DMS 273 treated with DMSO at 0.1 percent for 48 hours (cell line): ENCODE measurements at places on chromosomes 11 and 22.

GRCh38 chr22:49197986-49198704, 629.5 kb downstream of the BRD1 start:
- DNase-seq, result no peak

GRCh38 chr11:69000831-69001242, 12.2 kb downstream of the MRGPRF start:
- peak; percentile 36 for DNase-seq

GRCh38 chr11:17760102-17761029, 25.8 kb downstream of the KCNC1 start:
- DNase-seq, result peak; percentile 17

DNA sequence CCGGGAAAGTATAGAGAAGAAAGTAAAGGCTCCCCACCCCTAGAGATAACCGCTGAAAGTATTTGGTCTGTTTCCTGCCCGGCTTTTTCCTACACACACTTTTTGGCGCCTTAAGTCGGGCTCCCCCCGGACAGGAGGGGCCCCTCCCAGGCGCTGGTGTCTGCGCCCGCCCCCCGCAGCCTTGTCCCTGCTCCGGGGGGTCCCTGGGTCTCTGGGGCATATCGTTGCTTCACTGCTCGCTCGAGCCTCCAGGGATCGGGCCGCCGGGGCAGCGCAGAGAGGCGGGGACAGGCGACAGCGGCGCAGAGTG, 928 bp upstream of the CRACR2B start:
- no peak for DNase-seq

GRCh38 chr11:121035780-121036179, 11.9 kb downstream of the TBCEL start:
- no peak for DNase-seq

DNA sequence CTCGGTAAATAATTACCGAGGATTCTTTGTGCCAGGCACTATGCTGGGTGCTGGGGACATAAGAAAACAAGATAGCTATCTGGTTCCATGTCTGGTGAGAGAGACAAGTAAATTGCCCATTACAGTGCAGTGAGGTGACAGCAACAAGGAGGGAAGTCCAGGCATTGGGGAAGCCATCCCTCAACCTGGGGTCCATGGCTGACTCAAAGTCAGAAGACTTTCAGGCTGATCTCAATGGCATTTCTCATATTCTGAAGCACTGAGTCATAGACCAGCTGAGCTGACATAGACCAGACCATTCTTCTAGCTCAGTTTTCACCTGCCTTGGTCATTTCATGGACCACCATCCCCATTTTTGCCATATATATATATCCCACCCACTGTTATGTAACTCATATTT, 158.8 kb downstream of the TTC17 start:
- DNase-seq, result no peak

DNA sequence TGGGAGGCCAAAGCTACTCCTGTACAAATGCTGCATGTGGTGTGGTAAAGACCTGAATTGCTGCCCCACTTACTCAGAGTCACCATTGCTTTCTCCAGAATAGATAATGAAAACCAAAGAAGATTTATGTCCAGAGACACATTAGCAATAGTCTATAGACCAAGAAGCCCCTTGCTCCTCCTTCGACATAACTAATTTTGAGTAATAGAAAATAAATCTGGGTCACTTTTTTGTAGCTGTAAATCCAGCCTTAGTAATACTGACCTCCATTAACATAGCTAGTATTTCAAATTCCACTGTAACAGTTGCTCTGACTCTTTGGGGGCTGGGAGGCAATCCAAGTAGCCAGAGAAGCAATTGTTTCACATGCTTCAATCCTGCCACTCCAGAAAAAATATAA, 145.9 kb downstream of the MAML2 start:
- no peak for DNase-seq

GRCh38 chr22:35567351-35568141, 26.9 kb downstream of the RASD2 start:
- no peak for DNase-seq

GRCh38 chr11:128341280-128342248, 245.8 kb downstream of the ETS1 start:
- no peak for DNase-seq

- DNase-seq, result no peak
These were observed 61.1 kb downstream of the ZBTB16 start for GRCh38 chr11:114120606-114121005.

GRCh38 chr11:13695886-13696285, 27.4 kb downstream of the FAR1 start:
- DNase-seq, result no peak
